HCT116 (cell line): ENCODE measurements at places on chromosomes 2 and 18. TPM values are rescaled to one million over a fixed set of nuclear protein-coding genes. Genes with fewer than 3 reads are reported as not detected.

Gene INPP1
- total RNA-seq, result 19.6 TPM

Gene GRB14
- total RNA-seq, result 6.3 TPM

Gene CCDC141
- total RNA-seq, result 0.30 TPM

Gene GKN2
- total RNA-seq, result not detected

Gene ASXL2
- total RNA-seq, result 29.2 TPM

Gene AMMECR1L
- 19.1 TPM for total RNA-seq

Gene LINC00305
- not detected for total RNA-seq

Gene POMC
- not detected for total RNA-seq

Gene NEDD4L
- 41.5 TPM for total RNA-seq

Gene DOK6
- total RNA-seq, result not detected

Gene CHRND
- total RNA-seq, result not detected

Gene CD207
- total RNA-seq, result not detected

DNA sequence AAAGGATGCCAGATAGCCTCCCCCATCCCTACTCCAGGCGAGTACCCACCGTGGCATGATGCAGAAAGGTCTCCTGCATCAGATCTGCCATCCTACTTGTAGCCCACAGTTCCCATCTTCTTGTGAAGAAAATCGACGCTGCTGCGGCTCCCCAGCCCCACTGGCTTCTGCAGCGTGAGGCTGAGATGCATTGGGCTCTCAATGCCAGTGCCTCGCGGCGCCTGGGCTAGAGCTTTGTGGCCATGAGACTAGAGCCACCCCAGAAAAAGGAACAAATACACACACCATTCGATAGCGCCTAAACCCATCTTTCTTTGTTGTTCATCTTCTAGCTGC is 2.8 kb downstream of the NOL4 start:
- no peaks in the 10 kb centered on the region for H3K4me1 ChIP-seq
- no peaks in the 10 kb centered on the region for H3K36me3 ChIP-seq
- H3K27ac ChIP-seq, result no peak overlapping the region
- H3K27me3 ChIP-seq, result no peaks in the 10 kb centered on the region

- H3K4me3 ChIP-seq, result no peak overlapping the region
- no peak for DNase-seq
- H3K36me3 ChIP-seq, result no peaks in the 10 kb centered on the region
- no peak overlapping the region for H3K27ac ChIP-seq
- 0 out of 2 replicates have a peak, but pooled peaks cover 5% of the 10 kb centered on the region for H3K27me3 ChIP-seq
Observed at GRCh38 chr18:13302457-13303225, 84.1 kb downstream of the LDLRAD4 start.

GRCh38 chr2:148049284-148049683 is 28.4 kb downstream of the MBD5 start:
- no peak overlapping the region for H3K4me3 ChIP-seq
- no peak overlapping the region for H3K27ac ChIP-seq
- no peaks in the 10 kb centered on the region for H3K4me1 ChIP-seq
- DNase-seq, result no peak
- no peaks in the 10 kb centered on the region for H3K27me3 ChIP-seq
- H3K36me3 ChIP-seq, result no peaks in the 10 kb centered on the region

- no peak for DNase-seq
- H3K4me3 ChIP-seq, result peak overlapping the region; percentile 49
- H3K27me3 ChIP-seq, result no peaks in the 10 kb centered on the region
- H3K36me3 ChIP-seq, result no peaks in the 10 kb centered on the region
- H3K4me1 ChIP-seq, result peaks cover 21% of the 10 kb centered on the region; the same call in 1 of the 2 replicates
Observed at GRCh38 chr2:207167099-207167923, 1.6 kb upstream of the KLF7 start.

GRCh38 chr2:102950371-102950946 is 188.6 kb downstream of the TMEM182 start:
- no peaks in the 10 kb centered on the region for H3K4me1 ChIP-seq
- DNase-seq, result no peak
- no peaks in the 10 kb centered on the region for H3K36me3 ChIP-seq
- H3K4me3 ChIP-seq, result no peak overlapping the region

GRCh38 chr2:108588070-108588668 is 53.9 kb downstream of the LIMS1 start:
- H3K4me3 ChIP-seq, result no peak overlapping the region
- no peaks in the 10 kb centered on the region for H3K27me3 ChIP-seq
- DNase-seq, result no peak
- H3K36me3 ChIP-seq, result no peaks in the 10 kb centered on the region

- no peaks in the 10 kb centered on the region for H3K4me1 ChIP-seq
- no peak overlapping the region for H3K4me3 ChIP-seq
- DNase-seq, result no peak
- H3K36me3 ChIP-seq, result peaks cover 23% of the 10 kb centered on the region; the same call in 1 of the 2 replicates
Observed at GRCh38 chr18:21686282-21687105, 18.1 kb downstream of the ABHD3 start.

- H3K36me3 ChIP-seq, result no peaks in the 10 kb centered on the region; the same call in none of the 2 replicates
- H3K27ac ChIP-seq, result no peak overlapping the region
- no peak for DNase-seq
- H3K27me3 ChIP-seq, result no peaks in the 10 kb centered on the region
- H3K4me1 ChIP-seq, result peaks cover 15% of the 10 kb centered on the region
Observed at GRCh38 chr2:24831221-24832072, 38.2 kb downstream of the CENPO start.

DNA sequence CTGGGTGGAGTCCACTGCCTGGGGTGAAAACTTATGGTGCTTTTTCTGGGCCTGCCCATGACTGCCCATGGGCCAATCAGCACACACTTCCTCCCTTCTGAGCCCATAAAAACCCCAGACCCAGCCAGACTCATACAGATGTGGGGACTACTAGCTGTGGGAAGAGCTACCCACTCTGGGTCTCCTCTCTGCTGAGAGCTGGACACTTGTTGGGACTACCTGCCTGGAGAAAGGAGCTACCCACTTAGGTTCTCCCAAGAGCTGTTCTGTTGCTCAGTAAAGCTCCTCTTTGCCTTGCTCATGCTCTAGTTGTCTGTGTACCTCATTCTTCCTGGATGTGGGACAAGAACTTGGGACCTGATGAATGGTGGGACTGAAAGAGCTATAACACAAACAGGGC is 119.6 kb upstream of the SLC38A11 start:
- no peaks in the 10 kb centered on the region for H3K4me1 ChIP-seq
- no peak overlapping the region for H3K27ac ChIP-seq
- no peak for DNase-seq
- H3K4me3 ChIP-seq, result no peak overlapping the region

DNA sequence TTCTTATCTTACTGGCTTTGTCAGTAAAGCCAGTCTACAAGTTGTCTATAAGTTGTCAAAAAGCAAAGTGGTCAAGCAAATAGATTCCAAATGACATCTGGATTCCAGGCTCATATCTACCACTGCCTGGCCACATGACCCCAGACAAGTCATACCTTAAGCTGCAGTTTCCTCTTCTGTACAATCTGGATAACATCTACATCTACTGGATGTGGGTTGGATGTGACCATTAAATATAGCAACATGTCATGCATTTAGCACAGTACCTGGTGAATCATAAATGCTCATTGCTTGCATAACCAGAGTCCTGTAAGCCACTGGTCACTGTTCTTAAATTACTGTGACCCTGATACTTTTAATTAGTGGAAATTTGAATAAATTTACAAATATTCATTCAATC is 16.8 kb downstream of the COBLL1 start:
- H3K27ac ChIP-seq, result no peak overlapping the region
- no peaks in the 10 kb centered on the region for H3K36me3 ChIP-seq
- H3K27me3 ChIP-seq, result no peaks in the 10 kb centered on the region
- no peak overlapping the region for H3K4me3 ChIP-seq

- H3K27me3 ChIP-seq, result no peaks in the 10 kb centered on the region
- no peak overlapping the region for H3K4me3 ChIP-seq
- no peak overlapping the region for H3K27ac ChIP-seq
- H3K4me1 ChIP-seq, result no peaks in the 10 kb centered on the region
- no peaks in the 10 kb centered on the region for H3K36me3 ChIP-seq
Observed at GRCh38 chr2:74688881-74689280, 34.8 kb downstream of the SEMA4F start.

- no peak overlapping the region for H3K27ac ChIP-seq
- no peaks in the 10 kb centered on the region for H3K36me3 ChIP-seq
- no peaks in the 10 kb centered on the region for H3K27me3 ChIP-seq
- DNase-seq, result no peak
- no peaks in the 10 kb centered on the region for H3K4me1 ChIP-seq
- H3K4me3 ChIP-seq, result no peak overlapping the region
Observed at GRCh38 chr18:56747032-56747658, 96.0 kb downstream of the WDR7 start.

- no peak for DNase-seq
- no peaks in the 10 kb centered on the region for H3K36me3 ChIP-seq
- H3K4me1 ChIP-seq, result no peaks in the 10 kb centered on the region
- H3K4me3 ChIP-seq, result no peak overlapping the region
Observed at GRCh38 chr2:56047136-56047535, 123.6 kb upstream of the EFEMP1 start.

- no peaks in the 10 kb centered on the region for H3K4me1 ChIP-seq
- no peak for DNase-seq
- H3K27ac ChIP-seq, result no peak overlapping the region
- H3K36me3 ChIP-seq, result no peaks in the 10 kb centered on the region
- H3K4me3 ChIP-seq, result no peak overlapping the region
Observed at GRCh38 chr18:6254456-6254855, 160.3 kb downstream of the L3MBTL4 start.

DNA sequence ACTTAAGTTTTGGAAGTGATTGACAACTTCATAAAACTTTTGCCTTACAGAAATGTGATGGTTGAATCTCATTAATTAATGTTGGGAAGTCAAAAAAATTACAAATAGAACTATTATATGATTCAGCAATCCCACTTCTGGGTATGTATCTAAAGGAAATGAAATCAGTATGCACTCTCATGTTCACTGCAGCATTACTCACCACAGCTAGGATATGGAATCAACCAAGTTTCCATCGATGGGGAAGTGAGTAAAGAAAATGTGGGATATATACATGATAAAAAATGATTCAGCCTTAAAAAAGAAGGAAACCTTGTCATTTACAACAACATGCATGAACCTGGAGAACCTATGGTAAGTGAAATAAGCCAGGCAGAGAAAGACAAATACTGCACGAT is 112.4 kb upstream of the WDR75 start:
- H3K27me3 ChIP-seq, result no peaks in the 10 kb centered on the region
- H3K27ac ChIP-seq, result no peak overlapping the region
- H3K4me3 ChIP-seq, result no peak overlapping the region
- no peak for DNase-seq

DNA sequence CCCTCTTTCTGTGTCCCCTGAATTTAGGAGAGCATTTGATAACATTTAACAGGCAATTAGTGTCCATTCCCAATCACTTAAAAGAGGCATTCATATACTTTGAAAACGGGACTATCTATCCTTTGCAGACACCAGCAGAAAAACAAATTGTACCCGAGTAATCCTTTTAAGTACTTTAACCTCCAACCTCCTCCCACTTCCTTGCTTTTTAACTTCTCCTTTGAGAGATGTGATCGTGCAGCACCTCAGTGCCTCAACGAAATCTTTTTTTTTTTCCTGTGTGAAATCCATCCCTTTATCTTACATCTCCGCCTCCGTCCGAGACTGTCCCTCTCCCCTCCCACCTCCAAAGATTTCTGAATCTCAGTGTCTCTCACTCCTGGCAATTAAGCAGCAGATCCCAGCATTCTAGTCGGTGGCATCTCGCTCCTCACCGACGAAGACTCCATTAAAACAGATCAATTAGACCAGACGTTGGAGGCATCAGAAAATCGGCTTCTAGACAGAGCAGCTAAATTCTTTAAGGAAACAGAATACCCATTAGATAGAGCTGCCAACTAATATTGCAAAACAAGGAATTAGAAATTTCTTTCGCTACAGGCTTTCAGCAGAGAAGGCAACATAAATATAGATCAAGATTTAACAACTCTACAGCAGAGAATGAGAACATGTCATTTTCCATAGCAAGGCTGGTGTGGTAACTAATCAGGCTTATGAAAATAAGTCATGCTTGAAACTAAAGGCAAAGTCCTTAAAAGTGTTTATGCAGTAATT is 1.9 kb upstream of the TMEFF2 start:
- no peaks in the 10 kb centered on the region for H3K36me3 ChIP-seq
- no peak overlapping the region for H3K27ac ChIP-seq
- peak overlapping the region; percentile 48 for H3K4me3 ChIP-seq

DNA sequence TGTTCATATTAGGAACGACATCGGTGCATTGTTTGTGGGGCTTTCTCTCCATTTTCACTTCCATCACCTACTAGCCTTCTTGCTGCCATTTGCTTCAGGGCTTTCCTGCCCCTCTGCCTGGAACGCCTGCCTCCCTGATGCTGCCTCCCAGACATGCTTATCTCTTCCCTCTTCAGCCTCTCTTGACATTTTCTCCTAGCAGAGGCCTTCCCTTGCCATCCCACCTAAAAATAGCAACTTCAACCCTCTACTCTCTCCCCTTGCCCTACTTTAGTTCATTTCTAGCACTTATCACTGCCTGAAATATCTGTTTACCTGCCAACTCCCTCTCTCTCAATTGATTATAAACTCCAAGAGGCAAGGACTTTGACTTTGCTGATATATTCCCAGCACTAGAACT is 210.3 kb downstream of the SP3 start:
- H3K4me3 ChIP-seq, result no peak overlapping the region
- DNase-seq, result no peak
- H3K36me3 ChIP-seq, result no peaks in the 10 kb centered on the region
- H3K27me3 ChIP-seq, result no peaks in the 10 kb centered on the region
- H3K4me1 ChIP-seq, result no peaks in the 10 kb centered on the region

GRCh38 chr2:16478434-16479210 is 187.0 kb downstream of the CYRIA start:
- no peak overlapping the region for H3K4me3 ChIP-seq
- H3K4me1 ChIP-seq, result no peaks in the 10 kb centered on the region
- H3K36me3 ChIP-seq, result no peaks in the 10 kb centered on the region
- no peaks in the 10 kb centered on the region for H3K27me3 ChIP-seq
- DNase-seq, result no peak
